ENCODE measurements at places on chromosomes 13 and 19.

GRCh38 chr13:74867460-74867859 is 614.5 kb downstream of the TBC1D4 start:
- no peak for ATAC-seq

DNA sequence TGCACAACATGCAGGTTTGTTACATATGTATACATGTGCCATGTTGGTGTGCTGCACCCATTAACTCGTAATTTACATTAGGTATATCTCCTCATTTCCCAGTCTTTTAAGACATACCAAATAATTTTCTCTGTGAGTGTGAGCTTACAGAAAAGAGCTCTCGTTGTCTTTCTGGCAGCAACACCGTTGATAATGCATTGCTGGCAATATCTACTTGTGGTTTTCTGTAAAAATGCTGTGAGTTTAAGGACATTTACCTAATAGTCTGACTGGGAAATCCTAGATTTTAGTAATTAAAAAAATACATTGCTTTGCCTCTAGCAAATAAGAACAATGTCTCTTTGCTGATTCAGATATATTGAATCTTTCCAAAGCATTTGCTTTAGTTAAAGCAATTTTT is 8.4 kb downstream of the IGFL3 start:
- ATAC-seq, result no peak

- ATAC-seq, result peak; percentile 81
Observed at GRCh38 chr19:40806423-40807146, 7.6 kb downstream of the EGLN2 start.

GRCh38 chr13:112062571-112063570 is 4.1 kb upstream of the SOX1 start:
- ATAC-seq, result peak; percentile 71

GRCh38 chr13:79528759-79529191 is 47.8 kb downstream of the NDFIP2 start:
- ATAC-seq, result no peak

DNA sequence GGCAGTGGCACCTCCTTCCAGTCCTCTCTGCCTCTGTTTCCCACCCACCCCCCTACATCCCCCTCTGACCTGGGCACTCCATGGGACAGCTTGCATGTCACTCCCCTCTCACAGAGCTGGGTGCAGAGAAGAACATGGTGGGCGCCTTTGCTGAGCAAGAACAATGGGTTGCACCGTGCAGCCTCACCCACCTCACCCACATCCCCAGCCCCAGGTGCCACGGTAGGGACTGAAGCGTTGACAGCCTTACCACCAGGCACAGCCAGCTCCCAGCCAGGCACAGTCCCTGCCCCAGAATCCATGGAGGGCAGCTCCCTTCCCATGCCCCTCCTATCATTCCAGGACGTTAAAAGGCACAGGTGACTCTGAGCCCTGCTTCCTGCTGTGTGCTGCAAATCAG is 93.1 kb upstream of the VSTM2B start:
- ATAC-seq, result no peak
